Stimulated activated CD4-positive, alpha-beta T cell treated with anti-CD3 and anti-CD28 coated beads, Interleukin-15, amount 100 ng/mL, for 24 hours (primary cell): ENCODE measurements at places on chromosomes 16 and 17.

- DNase-seq: no peak
Measured at GRCh38 chr17:82698974-82699442, 510 bp upstream of the RAB40B start.

DNA sequence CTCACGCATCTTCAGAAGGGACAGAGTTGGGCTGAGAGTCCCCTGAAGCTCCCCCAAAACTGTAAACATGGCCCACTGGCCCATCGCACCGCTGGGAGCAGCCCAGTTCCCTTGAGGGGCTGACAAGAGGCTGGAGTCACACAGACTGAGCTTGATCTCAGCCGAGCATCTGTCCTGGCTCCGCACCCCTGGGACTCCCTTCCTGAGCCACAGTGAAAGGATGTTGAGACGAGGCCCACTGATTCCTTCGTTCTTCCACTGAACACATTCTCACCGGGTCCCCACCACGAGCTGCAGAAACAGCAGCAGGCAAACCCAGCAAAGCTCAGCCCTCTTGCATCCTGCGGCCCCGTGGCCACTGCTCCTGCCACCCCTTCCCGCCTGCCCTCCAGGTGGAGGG is 145.9 kb upstream of the CIBAR2 start:
- DNase-seq: no peak

DNA sequence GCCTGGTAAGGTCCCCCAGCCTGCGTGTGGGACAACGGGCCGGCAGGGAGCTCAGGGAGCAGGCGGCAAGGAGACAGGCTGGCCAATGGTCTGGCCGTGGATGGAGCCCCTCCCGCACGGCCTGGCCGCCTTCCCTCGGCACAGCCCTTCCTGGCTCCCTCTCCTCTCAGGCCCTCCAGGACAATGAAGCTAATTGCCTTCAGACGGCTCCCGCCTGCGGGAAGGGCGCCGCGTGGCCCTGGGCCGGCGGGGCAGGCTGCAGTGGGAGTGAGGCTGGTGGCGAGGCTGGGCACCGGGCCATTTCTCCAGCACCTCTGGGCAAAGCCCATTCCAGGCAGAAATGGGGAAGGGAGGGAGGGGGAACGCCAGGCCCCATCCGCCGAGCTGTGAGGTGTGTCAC is 50.9 kb downstream of the ENGASE start:
- no peak for DNase-seq

GRCh38 chr16:57577214-57577613 is 34.8 kb downstream of the ADGRG5 start:
- no peak for DNase-seq

- DNase-seq: no peak
Measured at GRCh38 chr16:75053791-75054555, 55.1 kb downstream of the ZNRF1 start.

- DNase-seq: peak; percentile 13
Measured at GRCh38 chr16:69859105-69859989, 91.8 kb upstream of the CLEC18A start.

DNA sequence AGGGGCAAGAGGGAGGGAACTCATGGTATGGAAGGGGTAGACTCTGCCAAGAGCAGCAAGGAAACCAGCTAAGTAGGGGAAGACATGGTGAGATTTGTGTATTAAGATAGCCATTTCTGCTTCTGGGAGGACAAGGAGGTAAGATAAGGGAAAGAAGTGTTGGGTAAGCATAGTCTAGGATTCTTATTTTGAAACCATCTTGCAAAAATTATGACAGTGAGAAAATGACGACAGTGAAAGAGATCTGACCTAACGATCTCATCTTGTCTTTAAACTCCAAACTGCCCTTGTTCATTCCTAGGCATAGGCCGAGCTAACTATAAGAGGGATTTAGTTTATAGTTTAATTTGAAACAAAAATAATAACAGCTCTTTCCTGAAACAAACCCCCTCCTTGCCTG is 5.6 kb upstream of the RBL2 start:
- DNase-seq: no peak

DNA sequence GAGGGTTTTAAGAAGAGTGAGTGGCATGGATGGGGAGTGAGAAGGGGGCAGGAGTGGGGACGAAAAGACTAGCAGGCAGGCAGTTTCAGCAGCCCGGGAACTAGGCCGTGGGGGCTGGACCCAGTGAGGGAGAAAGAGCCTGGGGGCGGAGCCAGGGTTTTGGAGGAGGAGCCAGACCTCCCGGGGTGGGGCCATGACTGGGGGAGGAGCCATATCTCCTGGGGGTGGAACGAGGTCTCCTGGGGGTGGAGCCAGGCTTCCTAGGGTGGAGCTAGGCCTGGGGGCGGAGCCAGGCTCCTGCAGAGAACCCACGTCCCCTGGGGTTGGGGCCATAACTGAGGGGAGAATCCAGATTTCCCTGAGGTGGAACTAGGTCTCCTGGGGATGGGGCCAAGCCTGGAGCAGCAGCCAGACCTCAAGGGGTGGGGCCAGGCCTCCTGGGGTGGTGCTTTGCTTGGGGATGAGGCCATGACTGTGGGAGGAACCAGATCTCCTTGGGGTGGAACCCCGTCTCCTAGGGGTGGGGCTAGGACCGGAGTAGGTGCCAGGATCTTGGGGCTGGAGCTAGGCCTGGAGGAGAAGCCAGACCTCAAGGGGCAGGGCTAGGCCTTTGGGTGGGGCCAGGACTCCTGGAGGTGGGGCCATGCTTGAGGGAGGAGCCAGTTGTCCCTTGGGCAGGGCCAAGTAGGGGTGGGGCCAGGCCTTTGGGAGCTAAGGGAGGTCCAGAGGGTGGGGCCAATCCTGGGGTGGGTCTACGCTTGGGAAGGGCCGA is 41.7 kb upstream of the JPH3 start:
- DNase-seq: peak; percentile 41

GRCh38 chr16:77295896-77296295 is 96.7 kb downstream of the SYCE1L start:
- no peak for DNase-seq

DNA sequence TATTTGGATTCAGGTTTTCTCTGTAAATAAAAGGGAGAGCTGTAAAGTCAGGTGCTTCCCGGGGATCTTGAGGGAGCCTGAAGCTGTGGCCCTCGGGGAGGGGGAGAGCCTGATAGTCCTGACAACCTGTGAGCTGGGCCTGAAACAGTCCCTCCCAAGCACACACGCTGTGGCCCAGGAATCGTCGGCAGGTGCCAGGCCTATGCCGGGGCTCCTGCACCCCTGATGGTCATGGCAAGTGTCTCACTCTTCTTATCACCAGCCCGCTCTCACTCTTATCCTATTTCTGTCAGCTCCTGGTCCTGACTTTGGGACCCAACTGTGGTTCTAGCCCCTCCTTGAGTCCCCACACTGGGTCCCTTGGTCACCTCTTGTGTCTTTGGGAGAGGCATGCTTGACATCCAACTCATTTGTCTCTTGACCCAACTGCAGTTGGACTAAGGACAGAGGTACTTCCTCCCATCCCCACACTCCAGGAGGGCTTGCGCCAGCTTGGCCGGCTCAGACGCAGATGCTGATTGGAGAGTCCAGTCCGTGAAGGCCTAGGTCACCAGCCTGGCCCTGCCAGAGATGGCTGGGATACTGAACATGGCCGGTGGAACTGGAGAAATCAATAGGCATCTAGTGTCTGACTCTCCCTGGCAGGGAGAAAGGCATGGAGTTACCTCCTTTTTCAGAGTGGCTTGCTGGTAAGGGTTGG is 170.5 kb upstream of the WSCD1 start:
- DNase-seq: no peak
